Glomerular endothelial cell (primary cell): ENCODE measurements at places on chromosomes 1 and 21. TPM values are rescaled to one million over a fixed set of nuclear protein-coding genes. Genes with fewer than 3 reads are reported as not detected.

Gene PTGS2
- total RNA-seq, result 2.1 and 6.7 TPM in 2 replicates

Gene SV2A
- 1.8 and 2.6 TPM in 2 replicates for total RNA-seq

Gene ETNK2
- total RNA-seq, result 9.4 and 15.3 TPM in 2 replicates

Gene CFHR1
- not detected in 2 replicates for total RNA-seq

Gene XPR1
- 24.2 and 27.7 TPM in 2 replicates for total RNA-seq

Gene PRUNE1
- total RNA-seq, result 4.5 and 6.1 TPM in 2 replicates
